ENCODE measurements at places on chromosomes 1 and 21.

DNA sequence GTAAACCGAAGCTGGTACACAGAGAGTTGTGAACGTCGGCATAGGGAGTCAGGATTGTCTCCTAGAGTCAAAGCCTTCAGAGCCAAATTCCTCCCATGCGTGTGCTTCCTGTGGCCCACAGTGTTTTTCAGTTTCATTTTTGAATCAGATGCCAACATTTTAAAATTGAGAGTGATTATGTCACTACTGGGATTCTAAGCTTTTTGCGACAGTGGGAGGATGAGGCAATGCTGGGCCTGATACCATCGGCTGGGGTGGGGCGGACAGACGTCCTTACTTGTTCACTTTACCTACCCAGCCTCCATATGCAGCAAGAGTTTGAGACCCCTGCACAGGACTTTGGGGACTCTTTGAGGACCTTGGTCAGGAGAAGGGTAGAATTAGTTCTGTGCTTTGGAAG lies 1.3 kb upstream of the KLHDC7A start:
- DNase-seq = no peak

- peak; percentile 36 for DNase-seq
Measured at GRCh38 chr21:36589352-36589971, 109.5 kb upstream of the SIM2 start.

- DNase-seq = no peak
Measured at GRCh38 chr1:192539297-192540092, 36.1 kb upstream of the RGS1 start.

DNA sequence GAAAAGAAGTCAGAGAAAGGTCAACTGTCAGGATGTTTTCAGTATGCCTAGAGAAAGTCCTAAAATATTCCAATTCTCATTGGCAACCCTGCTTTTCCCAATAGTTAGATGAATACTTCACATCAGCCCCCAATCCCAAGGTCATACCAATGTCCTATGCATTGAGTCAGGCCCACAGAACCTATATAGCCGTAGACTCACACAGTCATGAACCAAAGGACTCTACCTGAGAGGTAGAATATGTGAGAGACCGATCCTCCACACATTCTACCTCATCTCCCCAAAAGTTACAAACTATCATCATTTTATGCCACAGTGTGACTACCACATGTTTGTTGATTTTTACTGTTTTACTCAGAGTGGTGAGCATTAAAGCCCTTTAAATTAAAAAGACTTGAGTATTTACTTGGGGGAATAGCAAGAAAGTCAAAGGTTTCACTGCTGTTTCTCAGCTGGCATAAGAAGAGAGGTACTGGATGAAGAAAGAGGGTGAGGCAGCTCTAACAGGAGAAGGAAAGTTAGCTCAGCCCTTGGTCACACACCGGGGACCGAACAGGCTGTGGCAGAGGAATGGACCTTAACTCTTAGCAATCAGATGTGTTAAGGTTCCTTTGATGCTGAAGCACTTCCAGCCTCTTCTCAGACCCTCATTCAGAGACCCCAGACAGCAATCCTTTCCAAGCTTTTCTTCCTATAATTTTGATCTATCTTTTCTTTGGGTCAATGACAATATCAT lies 937 bp downstream of the CD48 start:
- DNase-seq = no peak

- DNase-seq = no peak
Measured at GRCh38 chr1:98898940-98899339, 105.7 kb downstream of the PLPPR5 start.
